SJSA1 (cell line): ENCODE measurements at places on chromosomes 11 and 22. TPM values are rescaled to one million over a fixed set of nuclear protein-coding genes. Genes with fewer than 3 reads are reported as not detected.

Gene DKK3
- 572 and 807 TPM in 2 replicates for total RNA-seq

GRCh38 chr22:33476716-33477115 lies 418.5 kb upstream of the SYN3 start:
- no peak overlapping the region for H3K4me3 ChIP-seq
- H3K36me3 ChIP-seq, result no peaks in the 10 kb centered on the region
- peak overlapping the region; percentile 78 for H3K27ac ChIP-seq
- H3K4me1 ChIP-seq, result peaks cover 34% of the 10 kb centered on the region
- no peaks in the 10 kb centered on the region for H3K27me3 ChIP-seq

GRCh38 chr22:32765132-32765618 lies 36.3 kb upstream of the TIMP3 start:
- no peak overlapping the region for H3K4me3 ChIP-seq
- H3K27me3 ChIP-seq, result no peaks in the 10 kb centered on the region; the same call in none of the 2 replicates
- no peak overlapping the region for H3K27ac ChIP-seq
- no peak for DNase-seq
- H3K36me3 ChIP-seq, result no peaks in the 10 kb centered on the region

DNA sequence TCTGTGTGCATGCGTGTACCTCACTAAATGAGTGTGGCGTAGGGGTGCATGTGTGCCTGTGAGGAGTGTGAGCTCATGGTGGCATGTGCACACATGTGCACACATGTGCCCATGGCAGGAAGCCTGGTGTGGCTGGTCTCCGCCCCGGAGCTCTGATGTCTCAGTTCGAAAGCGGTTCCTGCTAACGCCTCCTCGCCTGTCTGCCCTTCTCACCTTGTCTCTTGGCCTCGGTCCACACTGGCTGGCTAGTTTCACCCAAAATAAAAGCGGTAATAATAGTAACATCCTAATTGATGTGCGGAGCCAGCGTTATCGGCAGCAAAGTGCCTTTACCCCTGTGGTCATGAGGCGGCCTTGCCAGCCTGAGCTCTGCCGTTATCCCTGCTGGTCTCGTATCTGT lies 1190.4 kb downstream of the BRD1 start:
- no peak overlapping the region for H3K27ac ChIP-seq
- H3K4me1 ChIP-seq, result peaks cover 22% of the 10 kb centered on the region
- H3K4me3 ChIP-seq, result no peak overlapping the region
- no peak for DNase-seq

GRCh38 chr11:61012737-61013215 lies 41.3 kb downstream of the CD6 start:
- H3K27ac ChIP-seq, result no peak overlapping the region
- no peaks in the 10 kb centered on the region for H3K27me3 ChIP-seq
- H3K4me1 ChIP-seq, result peaks cover under 1% of the 10 kb centered on the region; the same call in 1 of the 2 replicates
- no peaks in the 10 kb centered on the region for H3K36me3 ChIP-seq
- H3K4me3 ChIP-seq, result no peak overlapping the region

GRCh38 chr11:77752516-77752915 lies 68.0 kb downstream of the RSF1 start:
- no peak overlapping the region for H3K4me3 ChIP-seq
- no peaks in the 10 kb centered on the region for H3K36me3 ChIP-seq
- no peak for DNase-seq

GRCh38 chr22:39318507-39319283 lies 728 bp downstream of the RPL3 start:
- H3K27ac ChIP-seq, result peak overlapping the region; percentile 85
- H3K36me3 ChIP-seq, result peaks cover 55% of the 10 kb centered on the region
- H3K27me3 ChIP-seq, result no peaks in the 10 kb centered on the region
- H3K4me3 ChIP-seq, result peak overlapping the region; percentile 56
- peaks cover 47% of the 10 kb centered on the region for H3K4me1 ChIP-seq
- no peak for DNase-seq

GRCh38 chr11:64900263-64900678 lies 16.7 kb downstream of the ATG2A start:
- no peak overlapping the region for H3K4me3 ChIP-seq
- no peak for DNase-seq
- peaks cover 79% of the 10 kb centered on the region for H3K36me3 ChIP-seq
- no peaks in the 10 kb centered on the region for H3K27me3 ChIP-seq
- no peak overlapping the region for H3K27ac ChIP-seq
- peaks cover 5% of the 10 kb centered on the region for H3K4me1 ChIP-seq
